ENCODE measurements at places on chromosomes 11 and 22.

DNA sequence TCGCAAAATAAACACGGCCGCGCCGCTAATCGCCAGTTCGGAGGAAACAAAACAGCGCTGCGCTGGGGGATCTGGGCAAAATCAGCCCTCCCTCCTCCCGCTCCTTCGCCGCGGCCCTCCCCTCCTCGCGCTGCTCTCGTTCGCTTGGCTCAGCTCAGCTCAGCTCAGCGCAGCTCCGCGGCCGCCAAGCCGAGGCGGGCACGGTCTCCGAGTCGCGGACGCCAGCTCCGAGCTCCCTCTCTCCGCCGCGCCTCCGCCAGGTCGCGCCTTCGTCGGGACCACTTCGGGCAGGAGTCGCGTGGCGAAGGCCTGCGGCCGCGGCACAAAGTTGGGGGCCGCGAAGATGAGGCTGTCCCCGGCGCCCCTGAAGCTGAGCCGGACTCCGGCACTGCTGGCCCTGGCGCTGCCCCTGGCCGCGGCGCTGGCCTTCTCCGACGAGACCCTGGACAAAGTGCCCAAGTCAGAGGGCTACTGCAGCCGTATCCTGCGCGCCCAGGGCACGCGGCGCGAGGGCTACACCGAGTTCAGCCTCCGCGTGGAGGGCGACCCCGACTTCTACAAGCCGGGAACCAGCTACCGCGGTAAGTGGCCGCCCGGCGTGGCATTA, at the start of gene SPON1:
SPON1 (plus strand) TSS at position 162 of the 607 bp plus-strand sequence; CDS start at position 344, 182 bp downstream.
- no peak for DNase-seq

- no peak for DNase-seq
These were observed 109.5 kb upstream of the PARVA start for GRCh38 chr11:12267921-12268320.

DNA sequence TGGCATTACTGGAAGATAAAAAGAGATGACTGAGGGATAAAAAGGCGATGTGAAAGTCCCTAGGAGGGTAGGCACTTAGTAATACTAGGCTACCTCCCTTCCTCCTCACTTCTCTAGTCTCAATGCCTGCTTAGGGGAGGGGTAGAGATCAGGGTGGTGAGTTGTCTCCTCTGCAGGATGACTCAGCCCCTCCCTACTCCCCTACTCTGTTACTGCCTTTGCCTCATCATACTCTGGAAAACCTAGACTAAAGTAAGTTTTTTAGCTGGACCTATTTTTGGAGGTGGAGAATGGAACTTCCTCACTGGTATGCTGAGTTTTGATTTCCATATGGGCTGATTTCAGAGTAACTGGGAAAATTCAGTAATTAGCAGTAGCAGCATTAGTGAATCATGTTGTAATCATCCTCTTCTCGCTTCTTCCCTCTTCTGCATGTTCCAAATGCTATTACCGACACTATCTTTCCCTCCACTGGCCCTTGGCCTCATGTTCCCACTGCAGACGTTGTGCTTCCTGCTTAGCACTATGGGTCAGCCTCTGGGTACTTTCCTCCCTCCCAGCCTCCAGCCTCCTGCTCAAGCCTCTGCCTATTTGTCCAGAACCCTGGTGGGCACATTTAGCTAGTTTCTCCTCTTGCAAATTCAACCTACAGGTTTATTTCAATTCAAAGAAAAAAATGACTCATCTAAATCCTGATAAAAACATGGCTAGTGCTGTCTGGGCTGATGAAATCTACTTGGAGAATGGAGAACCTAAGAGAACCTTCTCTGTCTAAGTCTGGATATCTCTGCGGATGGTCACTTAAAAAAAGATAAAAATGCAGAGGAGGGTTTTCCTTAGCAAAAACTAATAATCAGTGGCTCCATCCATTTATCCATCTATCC, 281.7 kb downstream of the ST3GAL4 start:
- DNase-seq: no peak

GRCh38 chr11:66476841-66477251, 3.4 kb upstream of the DPP3 start:
- no peak for DNase-seq

DNA sequence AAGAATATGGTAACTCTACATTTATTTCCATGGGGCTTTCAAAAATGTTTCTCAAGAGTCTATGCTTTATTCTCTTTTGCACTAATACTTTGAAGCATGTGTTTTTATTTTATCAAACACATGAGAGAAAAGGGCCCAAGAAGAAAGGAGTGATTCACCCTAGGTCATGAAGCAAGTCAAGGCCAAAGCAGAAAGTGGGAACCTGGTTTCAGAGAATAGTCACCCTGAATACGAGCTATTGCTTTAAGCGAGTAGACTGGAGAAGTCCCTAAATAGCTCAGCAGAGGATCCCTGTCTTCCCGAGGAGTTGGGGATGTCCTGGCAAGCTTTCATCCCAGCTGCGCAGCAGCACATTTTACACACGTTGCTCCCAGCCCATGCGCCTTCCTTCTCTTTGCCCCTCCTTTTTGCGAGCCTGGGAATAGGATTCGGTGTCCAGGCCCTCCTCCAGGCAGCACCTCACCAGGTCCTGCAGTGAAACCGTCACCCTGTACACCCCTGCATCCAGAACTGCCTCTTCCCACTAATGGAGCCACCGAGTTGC, 19.1 kb downstream of the MPEG1 start:
- DNase-seq: no peak

Data from KG1 (cell line).